Kidney epithelial cell (primary cell): ENCODE measurements at places on chromosomes 7 and 10.

- no peak for DNase-seq
Observed at GRCh38 chr7:157516911-157517781, 180.3 kb downstream of the DNAJB6 start.

DNA sequence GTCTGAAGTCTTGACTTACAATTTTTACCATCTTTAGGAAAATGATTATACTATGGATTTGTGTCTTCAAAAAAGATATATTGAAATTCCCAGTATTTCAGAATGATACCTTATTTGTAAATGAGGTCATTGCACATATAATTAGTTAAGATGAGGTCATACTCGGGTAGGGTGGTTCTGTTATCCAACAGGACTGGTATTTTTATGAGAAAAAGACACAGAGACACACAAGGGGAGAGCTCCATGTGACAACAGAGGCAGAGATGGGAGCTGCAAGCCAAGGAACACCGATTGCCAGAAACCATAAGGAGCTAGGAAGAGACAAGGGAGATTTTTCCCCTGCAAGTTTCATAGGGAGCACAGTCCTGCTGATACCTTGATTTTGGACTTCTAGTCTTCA is 356.9 kb downstream of the ARL4A start:
- DNase-seq: no peak

GRCh38 chr10:132363921-132364593 is 32.1 kb downstream of the LRRC27 start:
- DNase-seq: no peak

DNA sequence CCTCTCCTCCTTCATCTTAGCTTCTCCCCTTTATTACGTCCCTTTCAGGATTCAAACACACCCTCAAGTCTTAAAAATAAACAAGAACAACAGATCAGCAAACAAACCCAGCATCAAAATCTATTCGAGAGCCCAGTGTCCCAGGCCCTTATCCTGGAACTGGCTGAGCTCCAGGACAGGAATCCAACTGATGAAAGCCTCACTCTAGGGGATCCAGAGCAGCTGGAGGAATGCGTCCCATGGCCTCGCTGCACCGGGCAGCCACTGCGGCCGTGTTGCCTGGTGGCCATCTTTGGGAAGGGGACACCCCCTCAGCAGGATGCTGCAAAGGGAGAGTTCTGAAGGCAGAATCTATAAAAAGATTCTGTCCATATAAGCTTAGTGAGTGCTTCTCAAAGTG is 156.5 kb upstream of the BMPER start:
- DNase-seq: no peak

- no peak for DNase-seq
Observed at GRCh38 chr10:77289027-77289501, 348.5 kb downstream of the KCNMA1 start.

DNA sequence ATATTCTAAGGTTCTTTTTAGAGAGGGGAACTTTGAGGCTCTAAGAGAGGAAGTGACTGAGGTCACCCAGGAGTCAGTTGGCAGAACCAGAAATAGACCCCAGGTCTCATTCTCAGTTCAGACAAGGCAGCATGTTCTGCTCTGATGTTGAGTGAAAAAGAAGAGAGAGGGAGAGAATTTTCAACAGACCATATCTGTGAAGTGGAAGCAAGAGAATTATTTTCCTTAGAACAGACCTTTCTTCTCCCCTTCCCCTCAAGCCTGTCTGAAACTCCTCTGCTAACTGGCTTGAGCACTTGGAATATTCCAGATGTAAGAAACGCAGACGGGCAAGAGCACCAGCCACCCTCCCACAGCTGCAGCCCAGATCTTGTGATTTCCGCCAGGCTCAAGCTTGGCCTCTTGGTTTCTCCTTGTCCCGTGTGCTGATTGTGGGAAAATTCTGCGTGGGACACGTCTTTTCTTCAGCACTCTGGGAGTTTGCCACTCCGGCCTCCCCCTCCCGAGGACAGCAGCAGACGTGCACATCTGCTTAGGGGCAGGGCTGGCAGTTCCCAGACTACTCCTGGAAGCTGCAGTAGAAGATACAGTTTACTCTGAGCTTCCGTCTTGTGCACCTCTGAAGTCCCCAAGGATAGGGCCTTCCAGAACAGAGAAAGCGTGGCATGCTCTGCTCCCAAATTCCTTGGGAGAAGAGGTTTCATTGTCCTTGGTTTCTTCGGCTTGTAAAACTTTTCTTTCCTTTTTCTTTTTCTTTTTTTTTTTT is 22.7 kb upstream of the IKZF1 start:
- DNase-seq: no peak

DNA sequence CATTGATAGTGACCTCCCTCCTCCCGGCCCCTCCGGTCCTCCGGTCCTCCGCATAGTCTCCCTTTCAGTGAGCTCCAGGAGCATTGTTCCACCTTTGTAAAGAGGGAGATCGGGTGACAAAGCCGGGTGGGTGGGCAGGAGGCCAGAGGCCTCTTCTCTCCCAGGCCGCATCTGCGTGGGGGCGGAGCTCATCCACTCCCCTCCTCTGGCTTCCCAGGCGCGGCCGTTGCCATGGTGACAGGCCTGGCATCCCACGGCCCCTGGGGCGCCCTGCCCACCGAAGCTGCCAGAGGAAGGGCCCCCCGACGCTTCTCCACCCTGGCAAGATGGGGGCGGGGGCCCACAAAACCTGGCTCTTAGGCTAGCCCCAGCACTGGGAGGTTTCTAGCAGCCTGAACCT is 4.4 kb upstream of the FZD9 start:
- no peak for DNase-seq

DNA sequence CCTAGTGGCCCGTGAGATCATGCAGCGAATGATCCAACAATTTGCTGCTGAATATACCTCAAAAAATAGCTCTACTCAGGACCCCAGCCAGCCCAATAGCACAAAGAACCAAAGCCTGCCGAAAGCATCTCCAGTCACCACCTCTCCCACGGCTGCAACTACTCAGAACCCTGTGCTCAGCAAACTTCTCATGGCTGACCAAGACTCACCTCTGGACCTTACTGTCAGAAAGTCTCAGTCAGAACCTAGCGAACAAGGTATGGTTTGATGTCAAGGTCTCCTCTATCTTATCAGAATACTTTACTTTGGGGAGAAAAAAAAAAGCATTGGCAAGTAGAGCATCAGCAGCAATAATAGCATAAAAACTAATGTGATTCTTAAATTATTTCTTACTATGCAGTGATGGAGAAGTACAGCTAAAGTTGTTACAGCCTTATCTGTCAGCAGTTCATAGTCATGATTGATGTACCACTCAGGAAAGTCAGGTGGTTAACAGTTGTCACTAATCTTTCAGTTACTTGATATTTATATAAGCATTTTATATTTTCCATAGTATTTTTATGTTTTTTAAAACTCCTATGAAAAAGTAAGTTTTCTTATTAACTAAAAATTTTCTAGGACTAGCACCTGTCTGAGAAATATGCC is 117.1 kb downstream of the LCOR start:
- DNase-seq: no peak

- DNase-seq: no peak
Observed at GRCh38 chr7:128735436-128735835, 3.7 kb upstream of the CALU start.

DNA sequence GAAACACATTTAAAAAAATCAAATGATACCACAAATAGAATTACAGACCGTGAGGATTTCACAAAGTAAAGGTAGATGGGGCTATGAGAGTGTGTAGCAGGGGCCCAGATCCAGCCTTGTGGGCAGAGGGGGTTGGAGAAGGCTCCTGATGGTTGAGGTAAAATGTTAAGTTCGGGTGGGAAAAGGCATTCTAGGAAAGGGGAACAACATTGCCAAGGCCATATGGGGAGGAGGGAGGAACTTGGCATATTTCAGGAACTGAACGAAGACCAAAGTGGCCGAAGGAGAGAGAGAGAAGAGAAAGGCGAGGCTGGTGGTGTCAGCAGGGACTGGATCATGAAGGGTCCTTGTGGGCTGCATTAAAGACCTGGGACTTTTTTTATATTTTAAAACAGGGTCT is 98.9 kb downstream of the CARD11 start:
- no peak for DNase-seq

DNA sequence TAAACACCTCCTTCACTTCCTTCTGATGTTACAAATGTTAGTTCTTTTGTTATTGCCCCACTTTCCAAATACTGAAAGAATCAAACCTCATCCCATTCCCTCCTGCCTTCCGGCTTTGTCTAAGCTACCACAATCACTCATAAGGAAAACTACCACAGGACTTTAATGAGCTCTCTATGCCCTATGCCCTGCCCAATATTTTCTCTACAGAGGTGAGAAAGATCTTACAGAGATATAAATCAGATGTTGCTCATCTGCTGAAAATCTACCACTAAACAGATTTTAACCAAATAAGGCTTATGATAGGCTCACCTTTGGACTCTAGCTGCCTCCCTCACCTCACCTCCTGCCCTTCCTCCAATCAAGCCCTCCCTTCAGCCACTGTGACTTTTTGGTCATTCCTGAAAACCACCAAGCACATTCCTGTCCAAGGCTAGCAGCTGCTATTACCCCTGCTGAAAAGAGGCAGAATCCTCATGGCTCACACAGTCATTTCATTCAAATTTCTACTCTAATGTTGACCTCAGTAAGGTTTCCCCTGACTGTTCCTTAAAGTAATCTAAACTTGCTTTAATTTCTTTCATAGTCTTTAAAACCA is 7.7 kb downstream of the ZNF33B start:
- DNase-seq: no peak

GRCh38 chr10:86755740-86756510 is 494 bp upstream of the BMPR1A start:
- DNase-seq: peak; percentile 43
